ENCODE measurements at places on chromosomes 12 and 14. TPM values are rescaled to one million over a fixed set of nuclear protein-coding genes. Genes with fewer than 3 reads are reported as not detected.
A peak's percentile ranks its signal among the peaks of the same experiment; 100 is the strongest.

The CD163L1 gene
- polyA plus RNA-seq: not detected

The PRIM1 gene
- polyA plus RNA-seq: 16.9 TPM

The C3AR1 gene
- 0.13 TPM for polyA plus RNA-seq

The CLECL1 gene
- polyA plus RNA-seq: 18.5 TPM

The GPR132 gene
- 38.6 TPM for polyA plus RNA-seq

DNA sequence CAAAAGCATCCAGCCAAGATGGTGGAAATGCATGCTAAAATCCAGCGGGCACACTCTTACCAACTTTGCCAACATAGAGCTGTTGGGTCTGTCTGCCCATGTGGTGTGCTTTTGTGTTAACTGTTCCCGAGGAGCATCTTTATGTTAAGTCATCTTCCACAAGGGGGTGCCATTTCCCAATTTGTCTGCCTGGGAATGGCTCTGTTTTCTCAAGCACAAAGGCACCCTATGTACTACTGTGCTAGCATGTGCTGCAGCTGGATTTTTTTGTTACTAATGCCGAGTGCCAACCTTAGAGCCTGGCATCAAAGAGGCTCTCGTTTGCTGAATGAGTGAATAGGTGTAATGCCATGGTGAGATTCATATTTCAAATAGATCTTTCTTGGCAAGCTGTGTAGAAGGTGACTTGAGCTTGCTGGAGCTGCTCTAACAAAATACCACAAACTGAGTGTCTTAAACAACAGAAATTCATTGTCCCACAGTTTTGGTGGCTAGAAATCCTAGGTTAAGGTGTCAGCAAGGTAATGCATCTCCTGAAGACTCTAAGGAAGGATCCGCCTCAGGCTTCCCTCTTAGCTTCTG lies 74.3 kb downstream of the TRHDE start:
- peak; percentile 58 for DNase-seq

- DNase-seq: peak; percentile 47
These were observed 62.5 kb downstream of the CCDC88C start for GRCh38 chr14:91354979-91355685.

DNA sequence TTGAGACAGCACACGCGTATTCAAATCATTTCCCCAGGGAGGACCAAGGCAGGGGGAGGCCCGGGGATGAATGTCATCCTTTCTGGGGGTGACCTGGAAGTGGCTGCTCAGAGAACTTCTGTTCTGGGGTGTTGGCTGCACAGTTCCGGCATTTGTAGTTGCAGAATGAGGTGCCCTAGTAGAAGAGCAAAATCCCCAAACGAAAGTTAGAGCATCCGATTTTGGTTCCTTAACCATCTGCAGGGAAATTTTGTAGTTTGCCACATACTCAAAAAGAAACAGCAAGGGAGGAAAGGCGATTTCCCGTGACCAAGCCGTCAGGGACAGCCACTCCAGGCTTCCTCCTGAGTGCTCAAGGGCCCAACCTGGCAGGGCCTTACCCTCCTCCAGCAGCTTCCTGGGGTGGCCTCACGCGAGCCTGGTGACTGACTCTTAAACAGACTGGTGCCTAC lies 13.0 kb upstream of the TRAF3 start:
- DNase-seq: peak; percentile 78

DNA sequence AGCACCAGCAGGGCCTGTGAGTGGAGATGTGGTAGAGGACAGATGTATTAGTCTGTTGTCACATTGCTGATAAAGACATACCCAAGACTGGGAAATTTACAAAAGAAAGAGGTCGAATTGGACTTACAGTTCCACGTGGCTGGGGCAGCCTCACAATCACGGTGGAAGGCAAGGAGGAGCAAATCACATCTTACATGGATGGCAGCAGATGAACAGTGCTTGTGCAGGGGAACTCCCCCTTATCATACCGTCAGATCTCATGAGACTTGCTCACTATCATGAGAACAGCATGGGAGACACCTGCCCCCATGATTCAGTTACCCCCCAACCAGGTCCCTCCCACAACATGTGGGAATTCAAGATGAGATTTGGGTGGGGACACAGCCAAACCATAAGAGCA lies 361.9 kb downstream of the VRK1 start:
- DNase-seq: no peak

- peak; percentile 44 for DNase-seq
These were observed 61.5 kb downstream of the SPATS2 start for GRCh38 chr12:49428793-49429192.

DNA sequence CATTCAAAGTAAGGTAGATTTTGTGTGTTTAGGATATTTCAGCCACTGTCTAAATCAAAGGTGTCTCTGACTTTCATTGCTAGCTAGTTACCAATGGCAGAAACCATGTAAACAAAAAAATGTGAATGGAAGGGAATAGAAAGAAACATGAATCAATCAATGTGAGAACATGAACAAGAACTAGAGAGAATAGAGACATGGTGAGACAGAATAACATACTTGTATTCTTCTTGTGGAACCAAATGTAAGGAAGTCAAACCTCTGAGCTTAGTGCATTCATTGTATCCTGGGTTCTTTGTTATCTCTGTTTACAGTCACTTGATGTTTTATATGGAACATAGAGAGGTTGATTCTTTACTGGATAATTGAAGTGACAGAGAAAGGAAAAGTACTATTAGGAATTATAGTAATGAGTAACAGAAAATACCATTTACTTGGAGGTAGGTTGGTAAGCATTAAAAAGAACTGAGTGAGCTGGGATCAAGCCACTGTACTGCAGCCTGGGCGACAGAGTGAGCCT lies 2.6 kb upstream of the WNK1 start:
- no peak for DNase-seq

GRCh38 chr12:66210840-66211239 lies 21.8 kb downstream of the IRAK3 start:
- DNase-seq: no peak

- DNase-seq: no peak
These were observed 11.0 kb downstream of the RESF1 start for GRCh38 chr12:31970199-31970598.

- no peak for DNase-seq
These were observed 5.9 kb downstream of the DDX55 start for GRCh38 chr12:123607756-123608155.

DNA sequence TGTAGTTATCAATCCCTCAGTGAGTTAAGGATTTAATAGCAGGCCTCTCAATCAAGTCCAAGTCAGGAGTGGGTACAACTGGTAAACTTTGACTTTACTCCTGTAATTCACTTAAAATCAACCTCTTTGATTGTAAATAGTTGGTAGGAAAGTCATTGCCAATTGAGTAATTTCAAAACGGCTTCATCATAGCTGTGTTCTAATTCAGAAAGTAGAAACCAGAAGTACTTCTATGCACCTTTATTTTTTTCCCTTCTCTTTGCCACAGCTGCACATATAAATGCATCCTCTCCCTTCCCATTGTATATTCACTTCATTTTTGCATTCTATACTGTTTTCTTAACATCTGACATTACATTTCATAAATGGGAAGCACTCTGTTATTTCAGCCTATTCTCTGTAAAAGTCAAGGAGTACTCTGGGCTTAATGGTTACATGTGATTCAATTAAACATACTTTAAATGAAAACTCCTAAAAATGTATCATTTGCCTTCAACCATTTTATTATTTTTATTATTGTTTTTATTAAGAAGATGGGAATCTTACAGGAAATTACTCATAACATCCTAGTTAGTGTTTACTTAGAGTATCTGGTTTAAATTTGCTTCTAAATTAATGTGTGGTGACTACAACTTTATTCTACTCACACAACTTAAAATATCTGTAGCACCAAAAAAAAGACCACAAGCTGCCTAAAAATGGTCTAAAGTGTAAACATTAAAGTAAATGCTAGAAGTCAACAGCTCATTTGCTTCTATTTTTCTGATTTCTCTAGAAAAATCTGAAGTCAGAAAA lies 171.2 kb downstream of the CEP128 start:
- no peak for DNase-seq

DNA sequence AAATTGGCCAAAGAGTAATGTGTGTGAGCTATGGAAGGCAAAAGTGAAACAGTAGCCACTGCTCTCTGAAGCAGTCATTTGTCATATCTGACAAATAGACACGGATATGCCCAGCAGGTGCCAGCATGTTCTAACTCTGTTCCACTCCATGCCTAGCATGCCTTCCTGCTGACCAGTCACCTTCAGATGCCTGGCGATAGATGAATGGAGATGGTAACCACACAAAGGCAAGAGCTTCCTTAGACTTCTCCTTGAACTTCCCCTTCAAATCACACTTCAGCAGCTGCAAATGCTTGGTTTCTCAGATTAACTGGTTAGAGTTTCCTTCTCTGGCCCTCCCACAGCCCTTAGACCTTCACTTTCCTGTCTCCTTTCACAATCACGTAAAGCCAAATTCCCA lies 429.9 kb downstream of the DAD1 start:
- DNase-seq: no peak

GRCh38 chr12:28884904-28885679 lies 264.0 kb upstream of the FAR2 start:
- no peak for DNase-seq

GRCh38 chr14:88947646-88948598 lies 123.5 kb downstream of the TTC8 start:
- DNase-seq: no peak

GRCh38 chr12:57235017-57235727 lies 5.7 kb downstream of the SHMT2 start:
- no peak for DNase-seq

GRCh38 chr12:130482448-130482847 lies 144.8 kb downstream of the PIWIL1 start:
- DNase-seq: no peak

- no peak for DNase-seq
These were observed 60.5 kb downstream of the PRKAB1 start for GRCh38 chr12:119728444-119728745.

DNA sequence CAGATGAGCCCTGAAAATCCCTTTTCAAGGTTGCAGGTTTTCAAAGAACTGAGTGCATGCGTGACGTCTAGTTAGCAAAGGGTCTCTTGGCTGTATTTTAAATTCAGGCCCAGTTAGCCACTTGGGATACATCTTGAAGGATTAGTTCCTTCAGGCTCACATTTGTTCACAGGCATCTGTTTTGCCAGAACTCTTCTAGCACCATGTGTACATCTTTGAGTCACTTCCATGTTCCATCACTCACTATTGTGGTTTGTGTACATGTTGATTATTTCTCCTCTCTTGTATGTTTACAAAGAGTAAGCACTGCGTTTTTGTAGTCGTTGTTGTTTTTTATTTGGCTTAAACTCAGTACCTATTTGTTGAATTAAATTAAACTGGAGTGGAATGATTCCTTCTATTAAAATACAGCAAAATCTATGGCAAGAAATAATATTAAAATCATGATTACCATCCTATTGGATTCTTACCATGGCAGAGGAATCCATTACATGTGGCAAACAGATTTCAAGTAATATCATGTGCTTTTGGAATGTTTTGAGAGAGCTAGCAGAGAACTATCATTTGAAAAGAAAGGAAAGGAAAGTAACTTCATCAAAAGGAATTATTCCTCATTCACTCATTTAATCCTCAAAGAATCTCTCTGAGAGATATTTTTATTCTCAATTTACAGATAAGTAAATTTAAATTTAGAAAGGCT lies 438.9 kb upstream of the FAR2 start:
- no peak for DNase-seq

Measured in B cell (primary cell).